ENCODE measurements at places on chromosomes 16 and 17. TPM values are rescaled to one million over a fixed set of nuclear protein-coding genes. Genes with fewer than 3 reads are reported as not detected.

OR1D5 gene
- total RNA-seq = not detected

CLEC18A gene
- 0.48 TPM for total RNA-seq

GRCh38 chr17:45319239-45319703 is 2.5 kb upstream of the MAP3K14 start:
- DNase-seq = no peak

DNA sequence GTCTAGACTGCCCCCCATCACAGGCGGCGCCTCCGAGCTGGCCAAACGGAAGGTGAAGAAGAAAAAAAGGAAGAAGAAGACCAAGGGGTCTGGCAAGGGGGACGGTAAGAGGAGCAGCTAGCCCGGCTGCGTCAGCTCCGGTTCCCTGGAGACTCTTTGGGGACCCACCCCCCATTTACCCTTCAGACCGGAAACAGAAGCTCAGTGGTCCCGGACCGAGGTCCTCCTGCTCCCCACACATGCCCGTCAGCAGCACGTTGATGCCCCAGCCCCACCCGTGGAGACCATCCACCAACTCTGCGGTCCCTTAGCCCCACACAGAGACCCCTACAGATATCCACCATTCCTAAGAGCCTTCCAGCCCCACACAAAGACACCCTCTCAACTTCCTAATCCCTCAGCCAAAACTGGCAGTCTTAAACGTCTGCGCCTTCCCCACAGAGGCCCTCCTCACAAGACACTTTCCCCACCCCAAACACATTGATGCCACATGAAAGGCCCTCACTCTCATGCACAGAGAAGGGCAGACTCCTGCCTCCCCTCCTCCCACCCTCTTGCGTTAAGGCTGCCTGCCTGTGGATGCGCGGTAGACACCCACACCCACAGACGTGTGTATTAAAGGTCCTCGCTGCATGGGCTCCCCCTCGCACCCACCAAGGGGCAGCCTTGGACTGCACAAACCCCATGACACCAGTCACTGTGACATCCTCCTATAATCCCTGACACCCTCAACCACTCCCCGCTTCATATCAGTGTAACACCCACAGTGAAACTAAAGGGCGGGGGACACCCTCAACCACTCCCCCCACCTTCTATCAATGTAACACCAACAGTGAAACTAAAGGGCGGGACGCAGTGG is 58.2 kb upstream of the RPH3AL start:
- DNase-seq = no peak

Measured in omental fat pad (tissue), 4 donors.